ENCODE measurements at places on chromosomes 4 and X. TPM values are rescaled to one million over a fixed set of nuclear protein-coding genes. Genes with fewer than 3 reads are reported as not detected.

- H3K27ac ChIP-seq, result no peak overlapping the region
- no peaks in the 10 kb centered on the region for H3K4me1 ChIP-seq
- no peaks in the 10 kb centered on the region for H3K27me3 ChIP-seq
- no peak for DNase-seq
Observed at GRCh38 chr4:23890369-23891063, 669 bp upstream of the PPARGC1A start.

DNA sequence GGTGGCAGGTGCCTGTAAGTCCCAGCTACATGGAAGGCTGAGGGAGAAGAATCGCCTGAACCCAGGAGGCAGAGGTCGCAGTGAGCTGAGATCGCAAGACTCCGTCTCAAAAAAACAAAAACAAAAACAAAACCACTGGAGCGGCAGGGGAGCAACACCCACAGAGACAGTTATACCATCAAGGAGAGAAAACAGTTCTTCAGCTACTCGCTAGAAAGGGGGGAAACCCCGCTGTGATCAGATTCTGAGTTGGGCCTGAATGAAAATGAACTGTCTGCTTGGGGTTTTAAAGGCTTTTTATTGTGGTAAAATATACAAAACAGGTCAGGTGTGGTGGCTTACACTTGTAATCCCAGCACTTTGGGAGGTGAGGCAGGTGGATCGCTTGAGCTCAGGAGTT lies 16.8 kb upstream of the IRAK1 start:
- H3K27me3 ChIP-seq, result no peaks in the 10 kb centered on the region
- H3K36me3 ChIP-seq, result peaks cover 6% of the 10 kb centered on the region
- H3K4me3 ChIP-seq, result no peak overlapping the region
- no peak overlapping the region for H3K27ac ChIP-seq
- no peak for DNase-seq

DNA sequence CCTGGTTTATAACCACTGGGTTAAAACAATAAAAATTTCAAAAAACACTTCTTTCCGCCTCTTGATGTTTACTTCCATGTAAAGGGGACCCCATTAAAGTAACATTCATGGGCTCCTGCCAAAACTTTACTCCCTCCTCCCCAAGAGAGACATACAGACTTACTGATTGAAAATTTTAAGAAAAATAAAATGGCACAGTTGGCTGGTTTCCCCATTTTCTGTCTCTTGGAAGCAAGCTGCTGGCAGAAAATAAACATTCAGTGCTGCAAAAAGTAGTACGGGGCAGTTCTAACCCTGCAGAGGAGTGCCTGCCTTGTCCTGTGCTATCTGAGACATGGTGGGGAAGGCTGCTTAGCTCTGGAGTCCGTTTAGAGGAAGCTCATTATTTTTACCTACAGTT lies 187.3 kb upstream of the INTU start:
- H3K4me1 ChIP-seq, result no peaks in the 10 kb centered on the region
- H3K36me3 ChIP-seq, result no peaks in the 10 kb centered on the region
- no peak for DNase-seq
- H3K4me3 ChIP-seq, result no peak overlapping the region
- H3K27me3 ChIP-seq, result no peaks in the 10 kb centered on the region
- no peak overlapping the region for H3K27ac ChIP-seq

DNA sequence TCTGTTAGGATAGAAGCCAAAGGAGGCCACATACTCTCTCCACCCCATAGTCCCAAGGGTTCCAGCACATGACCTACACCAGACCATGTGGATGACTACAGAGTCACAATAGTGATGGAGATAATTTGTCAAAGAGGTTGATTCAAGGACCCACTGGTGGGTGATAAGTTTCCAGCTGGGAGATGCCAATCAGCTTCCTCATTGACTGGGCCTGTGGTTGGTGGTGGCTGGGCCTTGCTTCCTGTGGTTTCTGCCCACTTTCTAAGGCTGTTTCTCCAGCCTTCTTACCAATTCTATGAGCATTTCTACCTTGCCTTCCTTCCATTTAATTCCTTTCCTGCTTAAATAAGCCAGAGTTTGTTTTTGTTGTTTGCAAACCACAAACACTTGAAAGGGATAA lies 95.5 kb upstream of the CPEB2 start:
- H3K27me3 ChIP-seq, result no peaks in the 10 kb centered on the region
- no peaks in the 10 kb centered on the region for H3K4me1 ChIP-seq
- DNase-seq, result no peak
- no peaks in the 10 kb centered on the region for H3K36me3 ChIP-seq
- no peak overlapping the region for H3K4me3 ChIP-seq
- no peak overlapping the region for H3K27ac ChIP-seq

- no peak for DNase-seq
- H3K36me3 ChIP-seq, result no peaks in the 10 kb centered on the region
Observed at GRCh38 chr4:93960450-93960849, 131.9 kb downstream of the ATOH1 start.

DNA sequence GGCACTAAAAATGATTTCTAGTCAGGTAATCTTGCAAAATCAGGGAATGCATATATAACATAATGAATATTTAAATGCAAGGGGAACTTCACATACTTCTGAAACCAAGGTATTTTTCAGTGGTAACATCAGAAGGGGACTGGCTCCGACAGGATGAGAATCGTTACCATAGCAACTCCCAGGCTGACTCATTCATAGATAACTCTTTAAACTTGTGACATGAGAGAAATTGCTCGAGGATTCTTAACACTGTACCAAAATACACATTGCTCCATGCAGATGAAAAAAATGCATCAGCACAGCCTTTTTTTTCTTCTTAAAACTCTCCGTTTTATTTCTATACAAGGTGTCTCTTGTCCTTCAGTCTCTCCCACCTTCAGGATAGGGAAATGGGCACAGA lies 114.3 kb downstream of the GABRB1 start:
- no peaks in the 10 kb centered on the region for H3K4me1 ChIP-seq
- no peak for DNase-seq
- H3K27ac ChIP-seq, result no peak overlapping the region
- H3K36me3 ChIP-seq, result no peaks in the 10 kb centered on the region
- H3K27me3 ChIP-seq, result no peaks in the 10 kb centered on the region

DNA sequence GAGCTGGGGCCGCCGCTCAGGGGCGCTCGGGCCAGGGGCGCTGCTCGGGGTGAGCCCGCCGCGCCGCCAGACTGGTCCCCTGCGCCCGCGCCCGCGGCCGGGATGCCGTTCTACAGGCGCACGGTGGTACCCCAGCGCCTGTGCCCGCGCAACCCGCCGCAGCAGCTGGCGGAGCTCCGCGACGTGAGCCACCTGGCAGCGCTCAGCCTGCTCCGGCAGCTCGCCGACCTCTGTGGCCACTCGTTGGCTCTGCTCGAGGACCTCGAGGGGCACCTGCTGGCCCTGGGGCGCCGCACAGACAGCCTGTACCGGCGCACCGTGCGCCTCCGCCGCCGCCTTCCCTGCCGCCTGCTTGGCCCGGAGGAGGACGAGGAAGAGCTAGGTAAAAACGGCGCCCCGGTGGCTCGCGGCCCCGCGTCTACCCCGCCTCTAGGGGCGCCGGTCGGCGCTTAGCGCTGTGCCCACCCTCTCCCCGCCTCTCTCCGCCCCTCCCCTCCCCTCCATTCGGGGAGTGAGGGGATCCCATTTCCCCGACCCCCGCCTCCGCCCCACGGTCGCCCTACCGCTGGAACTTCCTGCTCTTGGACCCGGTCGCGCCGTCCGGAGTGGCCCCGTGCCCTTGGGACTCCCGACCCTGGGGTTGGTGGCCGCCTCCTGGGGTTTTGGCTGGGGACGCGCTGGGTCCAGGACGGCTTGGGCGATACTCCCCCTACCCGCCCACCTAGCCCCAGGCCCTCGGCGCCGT lies 513 bp downstream of the NHSL2 start:
- no peaks in the 10 kb centered on the region for H3K4me1 ChIP-seq
- H3K27ac ChIP-seq, result no peak overlapping the region
- no peak overlapping the region for H3K4me3 ChIP-seq
- peak; percentile 29 for DNase-seq

DNA sequence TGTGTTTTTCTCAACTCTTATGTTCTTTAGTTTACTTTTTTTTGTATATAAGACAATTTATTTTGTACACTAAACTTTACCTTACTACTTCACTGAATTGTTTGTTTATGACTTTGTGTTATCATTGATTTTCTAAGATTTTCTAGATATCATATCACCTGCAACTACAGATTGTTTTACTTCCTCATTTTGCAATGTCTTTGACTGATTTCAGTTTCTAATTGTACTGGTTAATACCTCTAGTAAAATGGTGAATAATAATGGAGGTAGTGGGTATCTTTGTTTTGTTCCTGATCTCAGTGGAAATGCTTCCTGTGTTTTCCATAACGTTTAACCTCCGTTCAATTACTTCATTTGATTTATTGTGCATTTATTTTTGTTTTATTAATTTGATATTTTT lies 490.2 kb downstream of the TLL1 start:
- no peak overlapping the region for H3K4me3 ChIP-seq
- no peaks in the 10 kb centered on the region for H3K27me3 ChIP-seq
- H3K27ac ChIP-seq, result no peak overlapping the region
- H3K36me3 ChIP-seq, result no peaks in the 10 kb centered on the region
- no peaks in the 10 kb centered on the region for H3K4me1 ChIP-seq

DNA sequence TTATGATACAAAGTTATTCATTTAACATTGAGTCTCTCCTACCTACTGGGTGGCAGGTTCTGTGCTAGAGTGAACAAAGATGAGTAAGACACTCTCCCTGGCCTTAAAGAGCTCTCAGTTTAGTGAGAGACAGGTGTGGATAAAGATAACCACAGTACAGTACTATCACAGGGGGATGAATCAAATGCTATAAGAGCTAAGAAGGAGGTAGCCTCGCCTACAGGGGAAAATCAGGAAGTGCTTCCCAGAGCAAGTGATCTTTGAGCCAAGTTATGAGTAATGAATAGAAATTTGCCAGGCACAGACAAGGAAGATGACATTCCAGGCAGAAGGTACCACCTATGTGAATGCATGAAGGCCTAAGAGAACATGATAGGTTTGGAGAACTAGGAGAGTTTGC lies 3.4 kb upstream of the IGBP1 start:
- H3K4me3 ChIP-seq, result no peak overlapping the region
- H3K4me1 ChIP-seq, result peaks cover 19% of the 10 kb centered on the region
- no peak for DNase-seq
- H3K27me3 ChIP-seq, result no peaks in the 10 kb centered on the region

DNA sequence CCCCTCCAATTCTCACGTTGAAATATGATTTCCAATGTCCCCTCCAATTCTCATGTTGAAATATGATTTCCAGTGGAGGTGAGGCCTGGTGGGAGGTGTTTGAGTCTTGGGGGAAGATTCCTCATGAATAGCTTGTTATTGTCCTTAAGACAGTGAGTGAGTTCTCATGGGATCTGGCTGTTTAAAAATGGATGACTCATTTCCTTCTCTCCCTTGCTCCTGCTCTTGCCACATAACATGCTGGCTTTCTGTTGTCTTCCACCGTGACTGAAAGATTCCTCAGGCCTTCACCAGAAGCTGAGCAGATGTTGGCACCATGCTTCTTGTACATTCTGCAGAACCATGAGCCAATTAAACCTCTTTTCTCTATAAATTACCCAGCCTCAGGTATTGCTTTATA lies 346.8 kb upstream of the TECRL start:
- H3K4me3 ChIP-seq, result no peak overlapping the region
- H3K36me3 ChIP-seq, result no peaks in the 10 kb centered on the region
- H3K27me3 ChIP-seq, result no peaks in the 10 kb centered on the region
- H3K27ac ChIP-seq, result no peak overlapping the region

GRCh38 chrX:92270936-92271855 lies 492.0 kb downstream of the PCDH11X start:
- no peak overlapping the region for H3K27ac ChIP-seq
- no peaks in the 10 kb centered on the region for H3K4me1 ChIP-seq
- no peak overlapping the region for H3K4me3 ChIP-seq
- H3K36me3 ChIP-seq, result no peaks in the 10 kb centered on the region
- no peak for DNase-seq
- no peaks in the 10 kb centered on the region for H3K27me3 ChIP-seq

GRCh38 chr4:134708026-134708425 lies 506.4 kb upstream of the PABPC4L start:
- H3K4me1 ChIP-seq, result no peaks in the 10 kb centered on the region
- H3K4me3 ChIP-seq, result no peak overlapping the region
- no peaks in the 10 kb centered on the region for H3K36me3 ChIP-seq
- H3K27me3 ChIP-seq, result no peaks in the 10 kb centered on the region

DNA sequence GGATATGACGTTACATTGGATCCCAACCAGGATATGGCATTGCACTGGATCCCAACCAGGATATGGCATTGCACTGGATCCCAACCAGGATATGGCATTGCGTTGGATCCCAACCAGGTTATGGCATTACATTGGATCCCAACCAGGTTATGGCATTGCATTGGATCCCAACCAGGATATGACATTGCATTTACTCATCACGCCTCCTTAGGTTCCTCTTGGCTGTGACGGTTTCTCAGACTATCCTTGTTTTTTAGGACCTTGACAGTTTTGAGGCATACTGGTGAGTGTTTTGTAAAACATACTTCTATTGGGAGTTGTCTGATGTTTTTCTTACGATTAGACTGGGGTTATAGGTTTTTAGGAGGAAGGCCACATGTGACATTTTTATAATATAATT lies 5.4 kb upstream of the ACSL1 start:
- DNase-seq, result no peak
- H3K36me3 ChIP-seq, result no peaks in the 10 kb centered on the region
- no peak overlapping the region for H3K27ac ChIP-seq
- no peak overlapping the region for H3K4me3 ChIP-seq

GUCY1B1 gene
- not detected for total RNA-seq

DGAT2L6 gene
- total RNA-seq, result not detected

SLC6A14 gene
- not detected for total RNA-seq

DCAF8L2 gene
- not detected for total RNA-seq

EFHC2 gene
- total RNA-seq, result 0.94 TPM

H2BW2 gene
- not detected for total RNA-seq

EIF2S3 gene
- total RNA-seq, result 221 TPM

MAGEA2 gene
- total RNA-seq, result not detected

FHDC1 gene
- 0.29 TPM for total RNA-seq

Data from CD4-positive, alpha-beta memory T cell (primary cell).